ENCODE measurements at places on chromosomes 3 and 15.

DNA sequence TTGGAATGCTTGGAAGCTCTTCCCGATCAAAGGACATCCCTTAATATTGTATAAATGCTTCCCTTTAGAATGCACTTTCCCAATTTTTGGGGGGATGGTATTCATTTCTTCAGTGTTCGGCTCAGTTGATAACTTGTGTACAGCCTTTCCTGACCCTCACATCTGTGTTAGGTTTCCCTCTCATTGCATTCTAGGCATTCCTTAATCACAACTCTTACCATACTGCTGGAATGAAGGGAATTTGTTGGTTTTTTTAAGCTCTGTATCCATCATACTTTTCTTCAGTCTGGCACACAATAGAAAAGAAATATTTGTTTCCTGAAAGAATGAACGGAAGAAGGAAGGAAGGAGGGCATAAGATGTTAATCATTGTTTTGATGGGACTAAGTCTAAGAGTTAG, 119.5 kb downstream of the CHST2 start:
- peak; percentile 84 for DNase-seq

GRCh38 chr15:100033140-100033857, 300.1 kb upstream of the LYSMD4 start:
- peak; percentile 65 for DNase-seq

- DNase-seq: peak; percentile 94
Observed at GRCh38 chr15:62099094-62099601, 32.4 kb downstream of the C2CD4A start.

- no peak for DNase-seq
Observed at GRCh38 chr15:29102911-29103823, 166.5 kb downstream of the NSMCE3 start.

DNA sequence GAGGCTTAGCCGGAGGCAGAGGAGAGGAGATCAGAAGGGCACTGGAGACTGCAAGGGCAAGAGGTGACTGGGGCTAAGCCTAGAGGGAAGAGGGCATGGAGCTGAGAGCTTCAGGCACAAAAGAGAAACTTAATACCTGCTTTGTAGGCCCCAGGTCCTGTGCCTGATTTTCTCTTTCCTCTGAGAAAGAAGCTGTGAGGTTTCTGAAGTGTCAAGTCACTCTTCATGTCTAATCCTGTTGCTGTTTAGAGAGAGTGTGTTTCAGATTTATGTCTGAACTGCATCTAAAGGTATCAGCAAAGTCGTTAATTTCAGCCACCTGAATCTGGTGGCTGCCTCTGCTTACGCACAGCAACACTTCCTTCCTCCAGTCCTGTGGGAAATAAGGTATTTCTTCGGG, 106.9 kb upstream of the RNU6-1 start:
- no peak for DNase-seq

DNA sequence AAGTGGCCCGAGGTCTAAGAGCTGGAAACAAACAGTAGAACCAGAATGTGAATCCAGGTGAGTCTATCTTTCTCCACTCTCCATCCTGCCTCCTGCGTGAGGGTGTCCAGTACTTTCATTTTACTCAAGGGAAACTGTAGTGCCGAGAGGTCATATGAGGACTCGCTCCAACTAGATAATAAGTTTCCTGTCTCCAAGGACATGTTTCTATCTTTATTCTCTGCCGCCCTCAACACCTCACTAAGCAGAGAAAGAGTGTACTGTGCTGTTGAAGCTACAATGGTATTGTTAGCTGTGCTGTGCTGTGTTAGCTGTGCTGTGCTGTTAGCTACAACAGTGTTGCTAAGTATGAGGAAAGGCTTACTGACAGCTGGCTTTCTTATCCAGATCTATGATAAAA, 137.9 kb upstream of the COL8A1 start:
- DNase-seq: no peak

DNA sequence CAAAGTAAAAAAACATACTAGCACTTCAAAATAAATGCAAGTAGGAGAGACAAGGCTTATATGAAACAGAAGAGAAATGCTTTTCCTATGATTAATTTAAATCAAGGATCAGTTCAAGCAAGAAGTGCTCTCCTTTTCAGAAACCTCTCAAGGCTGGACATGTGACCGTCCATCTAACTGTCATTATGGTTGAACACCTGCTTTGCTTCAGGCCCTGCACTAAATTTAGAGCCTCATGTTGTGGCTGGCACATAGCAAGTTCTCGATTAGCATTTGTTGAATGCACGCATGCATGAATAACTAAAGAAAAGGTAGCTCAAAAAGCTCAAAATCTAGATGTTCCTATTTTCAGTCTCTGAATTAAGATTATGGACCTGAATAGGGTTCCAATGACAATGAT, 82.0 kb downstream of the SV2B start:
- no peak for DNase-seq

DNA sequence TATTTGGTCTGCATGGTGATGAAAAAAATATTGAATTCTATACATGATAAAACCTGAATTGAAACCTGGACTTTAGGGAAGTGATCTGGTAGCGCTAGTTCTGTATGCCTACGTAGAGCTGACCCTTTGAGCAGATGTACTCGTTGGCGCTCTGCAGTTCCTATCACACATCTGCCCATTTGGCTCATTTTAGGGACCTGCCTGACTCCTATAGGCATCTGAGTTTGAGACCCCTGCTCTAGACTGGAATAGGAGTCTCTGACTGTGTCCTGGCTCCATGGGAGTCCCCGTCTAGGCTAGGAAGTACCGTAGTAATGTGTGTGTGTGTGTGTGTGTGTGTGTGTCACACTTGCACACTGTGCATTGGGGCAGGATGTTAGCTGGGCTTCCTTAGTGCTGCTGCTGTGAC, 21.2 kb downstream of the STARD5 start:
- DNase-seq: no peak

DNA sequence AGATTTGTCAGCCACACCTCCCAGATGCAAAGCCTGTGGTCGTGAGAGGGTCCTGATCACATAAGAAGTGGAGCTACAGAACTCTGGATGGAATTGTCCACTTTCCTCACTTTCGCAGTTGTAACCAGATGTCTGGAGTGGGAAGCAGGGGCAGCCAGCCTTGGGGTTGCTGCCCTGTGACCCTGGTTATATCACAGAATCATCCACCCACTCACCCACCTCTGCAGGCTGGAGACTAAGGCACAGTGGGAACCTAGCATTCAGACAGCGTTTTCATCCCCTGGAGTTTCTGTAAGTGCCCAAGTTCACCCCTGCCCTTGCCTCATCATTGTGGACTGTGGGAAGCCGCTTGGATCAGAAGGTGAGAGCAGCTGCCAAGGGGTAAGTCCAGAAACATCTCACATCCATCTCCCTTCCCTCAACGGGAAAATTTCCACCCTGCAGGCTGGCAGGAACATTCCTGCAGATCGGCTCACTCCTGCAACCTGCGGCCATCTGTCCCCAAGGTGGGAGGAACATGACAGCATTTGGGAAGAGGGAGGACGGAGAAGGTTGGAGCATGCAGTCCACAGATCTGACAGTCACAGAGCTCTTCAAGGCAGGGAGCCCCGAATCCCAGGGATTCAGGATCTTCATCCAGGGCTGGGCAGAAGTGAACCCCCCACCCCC, 2.9 kb upstream of the IQSEC1 start:
- DNase-seq: no peak

DNA sequence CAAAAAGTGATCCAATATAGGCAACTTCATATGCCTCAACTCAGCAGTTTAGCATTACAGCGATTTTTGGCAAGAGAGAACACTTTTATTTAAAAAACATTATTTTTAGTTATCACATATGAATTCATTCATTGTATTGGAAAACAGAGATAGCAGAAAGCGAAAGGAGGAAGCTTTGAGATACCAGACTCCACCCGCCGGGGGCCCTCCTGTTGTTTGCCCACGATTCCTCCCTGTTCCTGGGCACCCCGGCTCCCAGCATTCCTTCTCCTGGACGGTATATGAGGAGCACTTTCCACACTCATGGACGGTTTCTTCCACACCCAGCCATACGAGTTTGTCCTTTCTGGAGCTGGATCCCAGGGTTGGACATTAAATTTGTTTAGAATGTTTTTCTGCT, 18.2 kb downstream of the APBA2 start:
- DNase-seq: no peak

- DNase-seq: peak; percentile 53
Observed at GRCh38 chr15:38406436-38406835, 47.5 kb upstream of the FAM98B start.

GRCh38 chr15:32669896-32670611, 28.5 kb downstream of the SCG5 start:
- DNase-seq: peak; percentile 86

GRCh38 chr15:69181424-69181823, 21.0 kb downstream of the GLCE start:
- peak; percentile 79 for DNase-seq

DNA sequence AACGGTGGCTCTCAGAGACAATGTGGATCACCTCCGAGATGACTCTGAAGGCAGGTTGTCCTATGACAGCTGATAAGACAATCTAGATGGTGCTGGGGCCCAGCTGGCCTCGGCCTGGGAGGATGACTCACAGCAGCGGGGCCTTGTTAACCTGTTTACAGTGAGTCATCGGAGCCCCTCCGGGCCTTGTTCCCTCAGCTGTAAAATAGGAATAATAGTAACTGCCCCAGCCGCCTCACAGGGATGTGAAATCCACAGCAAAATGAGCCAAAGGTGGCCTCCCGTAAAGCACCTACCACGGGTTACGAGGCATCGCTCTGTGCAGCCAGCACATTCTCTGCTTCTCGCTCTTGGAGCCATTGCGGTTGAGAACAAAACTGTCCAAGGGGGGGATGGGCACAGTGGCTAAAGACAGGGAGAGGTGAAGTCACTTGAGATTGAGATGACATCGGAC, 88.6 kb upstream of the RASGRF1 start:
- no peak for DNase-seq

DNA sequence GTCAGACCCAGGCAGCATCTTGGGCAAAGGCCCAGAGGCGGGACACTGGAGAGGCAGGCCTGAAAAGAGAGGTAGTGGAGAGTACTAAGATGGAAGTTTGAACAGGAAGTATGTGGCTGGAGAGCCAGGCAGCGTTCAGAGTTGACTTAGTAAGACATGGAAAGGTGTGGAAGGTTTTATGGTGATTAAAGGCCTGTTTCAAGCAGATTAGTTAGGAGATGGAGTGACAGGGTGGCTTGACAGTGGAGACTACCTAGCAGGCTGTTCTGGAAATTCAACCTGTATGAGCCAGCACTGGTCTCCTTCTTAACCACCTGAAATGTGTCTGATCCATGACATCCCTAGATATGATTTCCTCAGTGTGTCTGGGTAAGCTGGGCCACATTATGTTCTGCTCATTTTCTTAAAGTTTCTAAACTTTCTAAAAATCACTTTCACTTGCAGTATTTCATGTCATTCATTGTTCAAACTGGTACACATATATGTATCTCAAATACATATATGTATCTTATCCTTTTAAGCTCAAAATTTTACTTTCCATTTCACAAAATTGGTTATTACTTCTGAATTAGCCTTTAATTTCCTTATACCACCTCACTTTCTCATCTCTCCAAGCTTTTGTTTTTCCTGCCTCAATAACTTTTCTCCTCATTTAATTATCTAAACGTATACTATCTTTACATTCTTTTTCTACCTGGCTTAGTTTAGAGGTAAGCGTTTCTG, 43.4 kb upstream of the ARL14 start:
- DNase-seq: no peak

DNA sequence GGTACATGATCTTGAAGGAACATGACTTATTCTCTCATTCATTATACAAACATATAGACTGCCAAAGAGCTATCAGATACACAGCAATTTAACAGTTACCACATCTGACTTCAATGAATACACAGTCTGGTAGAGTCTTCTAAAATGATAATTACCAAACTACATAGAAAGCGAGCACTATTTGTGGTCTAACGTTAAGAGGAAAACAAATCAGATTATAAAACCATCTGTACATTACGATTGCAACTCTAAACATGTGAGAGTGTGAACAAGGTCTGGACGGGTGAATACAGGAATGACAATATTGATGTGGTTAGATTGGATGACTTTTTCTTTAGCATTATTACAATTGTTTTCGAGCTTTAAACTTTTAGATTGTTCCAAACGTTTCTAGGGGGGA, 16.3 kb downstream of the CX3CR1 start:
- no peak for DNase-seq

GRCh38 chr15:99702895-99703602, 30.2 kb downstream of the LYSMD4 start:
- DNase-seq: no peak

- DNase-seq: no peak
Observed at GRCh38 chr3:45904931-45905330, 18.6 kb downstream of the CCR9 start.

GRCh38 chr3:130733236-130733875, 13.3 kb downstream of the PIK3R4 start:
- DNase-seq: no peak

GRCh38 chr3:113751141-113751540, 4.3 kb downstream of the ATP6V1A start:
- no peak for DNase-seq

DNA sequence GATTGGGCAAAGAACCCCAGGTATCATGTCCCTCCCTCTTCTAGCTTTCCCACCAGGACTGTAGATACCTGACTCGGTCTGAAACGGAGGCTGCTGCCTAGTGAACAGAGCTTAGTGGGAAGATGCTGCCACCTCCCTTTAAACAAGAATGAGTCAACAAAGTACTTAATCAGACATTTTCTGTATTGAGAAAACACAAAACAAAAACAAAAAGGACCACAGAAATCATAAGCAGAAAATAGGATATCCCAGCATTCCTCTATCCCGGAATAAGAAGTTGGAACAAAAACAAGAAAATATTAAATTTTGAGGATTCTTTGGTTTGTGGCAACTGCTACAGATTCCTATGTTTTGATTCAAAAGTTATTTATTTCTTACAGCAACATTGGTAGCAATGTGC, 51.7 kb upstream of the COL8A1 start:
- peak; percentile 42 for DNase-seq

GRCh38 chr15:98738689-98739401, 90.5 kb downstream of the IGF1R start:
- no peak for DNase-seq

GRCh38 chr3:12705981-12706380, 42.1 kb upstream of the RAF1 start:
- peak; percentile 74 for DNase-seq

- DNase-seq: peak; percentile 74
Observed at GRCh38 chr3:73493543-73494308, 131.0 kb downstream of the PDZRN3 start.

DNA sequence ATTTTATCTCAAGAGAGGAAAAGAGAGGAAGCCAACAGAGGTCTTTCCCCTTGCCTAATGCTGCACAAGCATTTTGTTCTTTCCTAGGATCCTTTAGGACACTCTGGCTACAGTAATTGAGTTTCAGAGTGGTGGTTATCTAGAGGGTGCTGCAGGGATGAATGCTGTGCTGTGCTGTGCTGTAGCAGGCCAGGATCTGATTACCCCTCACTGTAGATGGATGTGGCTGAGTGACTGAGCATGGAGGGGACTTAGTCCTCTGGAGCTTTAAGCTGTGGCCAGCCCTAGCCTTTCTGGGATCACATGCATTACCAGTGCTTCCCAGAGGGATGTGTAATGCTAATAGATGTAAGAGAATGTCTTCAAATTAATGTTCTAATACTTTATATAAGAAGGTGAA, 94.8 kb downstream of the SLC9A9 start:
- DNase-seq: no peak

- DNase-seq: peak; percentile 86
Observed at GRCh38 chr3:133096900-133097613, 58.9 kb downstream of the TMEM108 start.

GRCh38 chr3:32292085-32292796, 53.8 kb downstream of the CMTM8 start:
- DNase-seq: no peak

GRCh38 chr15:92541291-92542200, 114.0 kb downstream of the FAM174B start:
- DNase-seq: peak; percentile 43

Measured in fibroblast of upper back skin (primary cell).